ENCODE measurements at places on chromosomes 6 and 20.

DNA sequence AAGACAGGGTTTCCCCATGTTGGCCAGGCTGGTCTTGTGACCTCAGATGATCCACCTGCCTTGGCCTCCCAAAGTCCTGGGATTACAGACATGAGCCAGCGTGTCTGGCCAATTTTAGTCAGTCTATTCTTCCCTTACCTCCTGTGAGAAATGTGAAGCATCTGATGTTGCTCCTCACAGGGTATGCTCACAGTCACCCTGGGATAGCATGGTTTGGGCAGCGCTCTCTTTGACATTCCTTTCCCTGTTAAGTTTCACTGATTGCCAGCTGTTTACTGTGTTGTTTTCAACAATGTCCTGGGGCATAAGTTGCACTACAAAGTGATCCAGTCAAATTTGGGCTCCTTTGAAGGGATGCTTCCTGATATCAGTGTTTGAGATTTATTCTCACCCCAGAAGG lies 13.1 kb downstream of the CDC5L start:
- no peak for DNase-seq

GRCh38 chr6:53109612-53110011 lies 39.0 kb downstream of the GCM1 start:
- no peak for DNase-seq

DNA sequence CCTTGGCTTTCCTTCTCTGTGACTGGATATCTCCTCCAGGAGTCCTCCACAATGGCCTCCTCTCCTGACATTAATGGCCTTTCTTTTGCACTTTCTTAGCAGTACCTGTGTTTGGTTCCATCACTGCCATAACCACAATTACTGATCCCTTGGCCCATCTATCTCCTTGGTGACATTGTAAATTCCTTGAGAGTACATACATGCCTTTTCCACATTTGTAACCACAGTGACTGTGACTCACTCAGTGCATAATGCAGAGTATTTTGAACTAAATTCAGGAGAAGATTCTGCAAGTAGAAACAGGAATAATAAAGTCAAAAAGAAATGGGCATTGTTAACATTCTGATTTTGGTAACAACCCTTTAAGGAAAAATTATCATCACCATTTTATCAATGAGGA lies 197.2 kb upstream of the SOX4 start:
- DNase-seq, result no peak

DNA sequence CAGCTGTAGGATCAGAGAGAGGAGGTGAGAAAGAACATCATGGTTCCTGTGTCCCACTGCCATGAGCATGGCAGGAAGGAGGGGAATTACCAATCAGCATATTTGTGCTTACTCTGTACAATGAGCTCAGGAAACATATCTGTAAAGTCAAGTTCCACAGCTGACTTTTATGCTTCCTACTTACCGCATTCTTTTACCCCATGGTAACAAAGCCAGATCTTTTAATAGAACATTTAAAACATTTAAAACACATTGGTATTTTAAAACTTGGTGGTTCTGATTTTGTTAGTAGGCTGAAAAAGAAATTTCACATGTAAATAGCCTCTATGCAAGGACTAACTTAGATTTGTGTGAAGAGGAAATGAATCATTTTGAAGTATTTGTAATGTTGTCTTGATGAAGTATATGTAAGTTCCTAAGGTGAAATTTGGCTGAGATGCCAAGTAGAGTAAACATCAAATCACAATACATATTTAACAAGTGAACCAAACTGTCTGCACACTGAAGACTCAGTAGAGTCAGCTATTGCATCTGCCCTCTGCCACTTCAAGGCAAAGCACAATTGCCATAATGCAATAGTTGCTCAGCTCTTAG lies 114.7 kb downstream of the GJA10 start:
- no peak for DNase-seq

GRCh38 chr6:29647927-29648642 lies 8.8 kb upstream of the MOG start:
- DNase-seq, result no peak

DNA sequence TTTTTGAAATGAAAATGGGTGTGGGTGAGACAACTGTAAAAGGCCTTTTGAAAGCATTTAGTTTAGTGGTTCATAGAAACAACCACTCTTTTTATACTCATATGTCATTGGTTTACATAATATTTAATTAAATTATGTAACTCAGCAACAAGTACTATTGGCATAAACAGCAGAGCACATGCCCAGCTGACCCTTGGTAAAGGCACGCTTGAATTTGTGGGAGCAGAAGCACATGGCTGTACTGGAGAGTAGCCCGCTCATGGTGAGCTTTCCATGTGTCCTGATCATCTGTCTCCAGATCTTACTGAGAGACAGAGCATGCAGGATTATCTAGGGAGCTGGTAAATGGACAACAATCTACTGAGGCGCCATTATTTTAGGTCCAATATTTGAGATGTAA lies 17.1 kb upstream of the KLHL31 start:
- DNase-seq, result no peak

- no peak for DNase-seq
These were observed 249.0 kb upstream of the KCNG1 start for GRCh38 chr20:51271931-51272330.

- no peak for DNase-seq
These were observed 15.1 kb upstream of the SNRPB start for GRCh38 chr20:2485661-2486060.

- no peak for DNase-seq
These were observed 515.5 kb upstream of the NOX3 start for GRCh38 chr6:155970876-155971708.

GRCh38 chr6:134238960-134239795 lies 78.7 kb downstream of the SGK1 start:
- DNase-seq, result no peak

GRCh38 chr20:43415661-43416430 lies 41.9 kb upstream of the SRSF6 start:
- DNase-seq, result no peak

- no peak for DNase-seq
These were observed 94.9 kb downstream of the JARID2 start for GRCh38 chr6:15340775-15341174.

GRCh38 chr6:106988664-106989063 lies 14.1 kb upstream of the CD24 start:
- DNase-seq, result no peak

GRCh38 chr6:11785415-11785773 lies 6.8 kb upstream of the ADTRP start:
- DNase-seq, result peak; percentile 75

DNA sequence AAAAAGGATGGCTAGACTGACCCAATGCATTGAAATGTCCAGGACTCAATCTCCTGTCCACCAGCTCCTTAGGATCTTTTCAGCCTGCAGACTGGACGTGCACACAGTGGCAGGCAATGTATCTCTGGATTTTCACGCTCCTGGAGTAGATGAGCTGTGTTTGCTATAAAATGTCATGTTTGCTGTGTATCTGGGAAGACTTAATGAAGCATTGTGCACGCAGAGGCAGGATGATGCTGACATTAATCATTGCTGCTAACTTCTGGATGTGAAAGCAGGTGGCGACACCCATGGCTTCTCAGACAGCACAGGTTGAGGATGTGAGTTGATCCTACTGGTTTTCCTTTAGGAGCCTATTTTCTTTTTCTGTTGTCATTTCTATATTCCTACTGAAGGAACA lies 133.1 kb upstream of the PCSK2 start:
- no peak for DNase-seq

- no peak for DNase-seq
These were observed 287.4 kb downstream of the CD109 start for GRCh38 chr6:73983367-73983766.

GRCh38 chr6:159555082-159555875 lies 137.8 kb downstream of the SOD2 start:
- no peak for DNase-seq

GRCh38 chr6:14723535-14724086 lies 522.3 kb upstream of the JARID2 start:
- DNase-seq, result no peak

- DNase-seq, result no peak
These were observed 186.7 kb downstream of the TFAP2C start for GRCh38 chr20:56815796-56816195.

GRCh38 chr6:98486057-98486456 lies 348.3 kb upstream of the POU3F2 start:
- no peak for DNase-seq

DNA sequence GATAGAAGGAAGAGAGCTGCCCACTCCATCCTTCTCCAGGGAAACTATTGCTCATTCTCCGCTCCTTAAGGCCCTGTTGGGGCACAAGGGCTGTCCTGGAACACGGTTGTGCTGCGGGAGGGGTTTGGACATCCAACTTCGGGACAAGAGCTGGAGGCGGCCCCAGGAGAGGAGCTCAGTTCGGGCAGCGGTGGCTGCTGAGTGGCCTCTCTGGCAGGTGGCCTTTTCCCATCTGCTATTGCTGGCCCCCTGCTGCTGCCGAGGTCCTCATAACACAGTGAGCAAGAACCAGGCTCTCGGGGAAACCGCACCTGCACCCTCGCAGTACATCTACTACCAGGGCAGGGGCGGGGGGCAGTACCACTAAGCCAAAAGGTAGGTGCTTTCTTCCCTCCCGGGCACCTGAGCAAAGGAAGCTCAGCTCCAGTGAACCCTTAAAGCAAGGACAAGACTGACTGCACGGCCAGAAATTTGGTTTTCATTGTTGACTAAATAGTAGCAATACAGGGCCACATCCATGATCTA lies 63.7 kb downstream of the PSMG4 start:
- no peak for DNase-seq

DNA sequence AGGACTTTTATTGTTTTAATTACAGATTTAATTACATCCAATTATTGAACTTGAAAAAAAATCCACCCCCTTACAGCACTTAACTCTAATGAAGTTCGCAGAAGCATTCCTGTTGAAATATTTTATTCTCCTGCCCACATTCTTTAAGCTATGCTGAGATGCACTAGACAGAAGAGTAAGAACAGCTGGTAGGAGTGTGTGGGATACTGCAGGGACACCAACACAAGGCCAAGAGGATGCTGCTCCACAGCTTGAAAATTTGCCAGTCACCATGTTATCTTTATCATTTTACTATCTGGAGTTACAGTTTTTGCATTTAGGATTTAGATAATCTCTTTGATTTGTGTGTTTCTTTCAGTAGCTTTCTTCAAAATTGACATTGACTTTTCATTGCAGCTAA lies 180.7 kb downstream of the EPHA7 start:
- no peak for DNase-seq

DNA sequence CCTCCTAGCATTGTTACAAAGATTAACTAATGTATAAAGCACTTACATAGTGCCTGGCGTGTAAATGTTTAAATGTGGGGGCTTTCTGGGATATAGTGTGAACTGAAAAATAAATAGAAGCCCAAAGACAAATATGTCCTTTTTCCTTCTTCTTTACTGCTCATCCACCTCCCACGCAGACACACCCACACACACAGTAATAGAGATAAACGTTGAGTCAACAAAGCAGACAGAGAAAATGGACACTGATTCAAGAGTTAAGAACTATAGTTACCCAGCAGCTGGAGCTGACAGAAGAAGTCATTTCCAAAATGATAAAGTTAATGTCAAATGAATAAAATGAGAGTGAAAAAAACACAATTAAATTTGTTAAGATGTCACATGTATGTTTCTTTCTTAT lies 68.3 kb downstream of the FHL5 start:
- DNase-seq, result no peak

- DNase-seq, result no peak
These were observed 220.9 kb downstream of the HACE1 start for GRCh38 chr6:104638841-104639290.

DNA sequence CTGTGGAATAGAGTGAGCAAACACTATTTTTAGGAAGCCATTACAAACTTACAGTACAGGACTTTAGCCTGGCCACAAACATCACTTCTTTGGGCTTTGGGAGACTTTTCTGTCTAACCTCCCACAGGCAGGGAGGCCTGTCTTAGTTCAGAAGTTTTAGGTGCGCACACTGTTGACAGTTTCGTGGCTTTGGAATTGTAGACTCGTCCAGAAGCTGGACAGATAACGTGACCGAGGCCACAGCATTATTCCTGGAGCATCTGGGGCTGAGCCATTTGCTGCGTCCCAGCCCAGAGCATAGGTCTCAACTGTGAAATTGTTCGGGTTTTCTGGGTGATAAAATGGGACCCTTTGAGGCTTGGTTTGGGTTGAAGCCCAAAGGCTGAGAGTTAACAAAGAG lies 53.8 kb downstream of the NDUFAF5 start:
- no peak for DNase-seq

DNA sequence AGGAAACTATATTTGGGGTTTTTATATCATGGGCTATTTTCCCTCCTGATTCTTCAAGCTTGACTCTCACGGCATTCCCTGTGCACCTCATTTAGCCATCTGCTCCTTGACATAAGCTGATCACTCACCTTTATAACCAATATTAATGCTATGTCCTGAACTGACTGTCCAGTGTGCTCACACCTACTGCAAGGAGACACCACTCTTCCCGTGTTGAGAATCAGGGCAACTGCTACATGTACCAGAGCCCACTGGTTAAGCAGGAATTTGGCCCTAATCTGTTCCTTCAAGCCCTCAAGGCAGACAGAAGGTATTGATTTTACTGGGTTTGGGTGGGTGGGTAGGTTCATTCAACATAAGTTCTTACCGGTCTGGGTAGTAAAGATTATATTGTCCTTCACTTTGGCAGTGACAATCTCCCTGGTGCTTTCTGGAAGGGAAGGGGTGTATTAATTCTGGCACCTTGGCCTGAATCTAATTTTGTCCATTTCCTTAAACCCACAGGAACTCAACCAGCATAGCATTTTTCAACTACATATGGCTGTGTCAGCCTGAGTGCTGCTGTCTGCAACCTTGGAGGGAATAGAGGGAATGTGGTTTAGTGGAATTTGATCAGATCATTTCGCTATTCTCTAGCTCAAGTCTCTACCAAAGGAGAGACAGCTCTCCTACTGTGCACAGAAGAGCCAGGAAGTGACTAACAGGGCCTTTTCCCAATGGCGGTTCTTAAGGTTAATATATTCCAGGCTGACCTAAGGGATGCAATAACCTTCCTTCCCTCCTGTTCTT lies 293.2 kb downstream of the BTBD9 start:
- DNase-seq, result no peak

GRCh38 chr6:51028276-51028675 lies 209.6 kb downstream of the TFAP2B start:
- DNase-seq, result no peak

DNA sequence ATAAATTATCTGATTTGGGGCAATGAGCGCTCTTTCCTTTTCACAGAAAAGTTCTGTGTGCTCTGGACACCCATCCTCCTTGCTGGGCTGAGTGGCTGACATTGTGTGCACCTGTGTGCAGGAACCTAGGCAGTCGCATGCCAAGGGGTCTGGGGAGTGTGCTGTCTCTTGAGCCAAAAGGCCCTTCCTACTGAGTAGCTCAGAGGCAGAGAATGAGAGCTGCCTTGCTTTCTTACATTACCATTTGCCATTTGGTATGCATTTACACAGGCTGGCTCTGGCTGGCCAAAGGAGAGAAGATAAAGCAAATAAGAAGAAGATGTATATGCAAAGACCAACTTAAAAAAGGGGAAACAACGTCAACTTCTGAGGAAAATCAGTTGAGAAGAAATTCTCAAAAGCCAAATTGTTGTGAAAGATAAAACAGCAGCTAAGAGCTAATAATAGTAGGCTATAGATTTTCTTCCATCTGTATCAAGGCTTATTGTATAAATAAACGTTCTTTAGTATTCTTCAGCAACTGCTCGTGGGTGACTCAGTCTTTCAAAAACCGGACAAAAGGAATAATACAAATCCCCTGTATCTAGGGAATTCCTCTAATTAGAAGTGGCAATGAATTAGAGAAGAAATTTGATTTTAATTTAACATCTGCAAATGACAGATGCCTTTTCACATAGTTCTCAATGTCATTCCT lies 121.9 kb downstream of the INSM1 start:
- DNase-seq, result no peak

Measured in activated effector memory CD4-positive, alpha-beta T cell treated with anti-CD3 and anti-CD28 coated beads, Interleukin-2, amount 50 U/mL, for 16 hours (primary cell).